ENCODE measurements at places on chromosomes 13 and 19. TPM values are rescaled to one million over a fixed set of nuclear protein-coding genes. Genes with fewer than 3 reads are reported as not detected.

ZNF440 gene
- 14.1 TPM for total RNA-seq

GFY gene
- not detected for total RNA-seq

WDR87 gene
- not detected for total RNA-seq

IGFL1 gene
- total RNA-seq = not detected

ZNF181 gene
- total RNA-seq = 13.7 TPM

PSG5 gene
- total RNA-seq = not detected

GRCh38 chr19:14369399-14370168, 11.7 kb upstream of the ADGRE5 start:
- DNase-seq = no peak

- no peak for DNase-seq
Measured at GRCh38 chr13:101204270-101205020, 211.9 kb downstream of the NALCN start.

- DNase-seq = no peak
Measured at GRCh38 chr13:96299235-96299634, 209.3 kb downstream of the HS6ST3 start.

DNA sequence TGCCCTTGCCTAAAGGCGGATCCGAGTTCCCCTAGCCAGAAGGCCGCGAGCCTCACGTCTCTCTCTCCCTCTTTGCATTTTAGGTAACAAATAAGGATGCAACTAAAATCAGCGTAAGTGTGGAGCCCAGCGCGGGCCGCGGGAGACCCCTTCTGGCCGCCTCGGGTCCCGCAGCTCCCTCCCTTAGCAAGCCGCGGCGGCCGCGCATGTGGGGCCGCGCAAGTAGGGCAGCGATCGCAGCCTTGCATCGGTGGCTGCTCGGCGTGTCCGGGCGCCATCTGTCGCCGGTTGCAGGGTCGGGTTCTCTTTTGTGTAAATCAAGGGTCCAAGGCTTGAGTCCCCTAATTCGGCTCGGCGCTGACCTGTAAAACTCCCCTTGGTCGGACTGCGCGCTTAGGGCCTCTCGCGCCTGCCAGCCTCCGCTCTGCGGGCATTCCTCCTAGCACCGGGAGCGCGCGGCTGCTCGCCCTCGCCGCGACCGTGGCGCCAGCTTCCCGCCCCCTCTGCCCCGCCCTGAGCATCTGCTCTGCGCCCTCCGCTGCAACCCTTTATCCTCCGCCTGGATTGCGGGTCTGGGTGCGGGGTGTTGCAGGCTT, 2.7 kb downstream of the VSTM2B start:
- peak; percentile 33 for DNase-seq

DNA sequence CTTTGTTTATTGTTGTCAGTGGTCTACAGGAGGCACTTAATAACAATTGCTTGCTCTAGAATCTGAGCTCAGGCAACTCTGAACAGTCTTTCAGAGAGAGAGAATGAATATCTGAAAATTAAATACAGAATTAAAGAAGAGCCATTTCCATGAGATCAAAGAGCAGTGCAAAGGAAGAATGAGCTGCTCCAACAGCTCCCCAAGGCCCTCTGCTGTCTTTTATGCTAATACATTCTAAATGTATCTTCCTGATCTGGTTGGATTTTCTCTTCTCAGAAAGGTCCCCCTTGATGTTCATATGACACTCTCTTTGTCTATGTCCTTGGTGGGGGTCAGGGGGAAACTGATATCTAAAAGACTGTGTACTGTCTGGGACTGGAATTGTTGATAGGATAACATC, 1029.6 kb downstream of the PCDH9 start:
- no peak for DNase-seq

DNA sequence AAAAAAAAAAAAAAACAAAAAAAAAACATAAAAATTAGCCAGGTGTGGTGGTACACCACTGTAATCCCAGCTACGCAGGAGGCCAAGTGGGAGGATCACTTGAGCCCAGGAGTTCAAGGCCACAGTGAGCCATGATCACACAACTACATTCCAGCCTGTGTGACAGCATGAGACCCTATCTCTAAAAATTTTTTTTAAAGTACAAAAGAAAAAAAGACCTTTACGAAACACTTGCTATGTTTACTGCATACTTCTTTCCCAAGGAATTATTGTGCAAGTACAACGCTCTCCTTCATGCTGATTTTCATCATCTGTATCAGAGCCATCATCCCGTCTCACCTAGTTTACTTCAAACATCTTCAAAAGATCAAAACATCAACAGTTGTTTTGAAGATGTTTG, 28.6 kb upstream of the ZNF780A start:
- DNase-seq = no peak

All from mucosa of gallbladder (tissue), 1 donor.